AG04449 (cell line): ENCODE measurements at places on chromosomes 16 and 17.

DNA sequence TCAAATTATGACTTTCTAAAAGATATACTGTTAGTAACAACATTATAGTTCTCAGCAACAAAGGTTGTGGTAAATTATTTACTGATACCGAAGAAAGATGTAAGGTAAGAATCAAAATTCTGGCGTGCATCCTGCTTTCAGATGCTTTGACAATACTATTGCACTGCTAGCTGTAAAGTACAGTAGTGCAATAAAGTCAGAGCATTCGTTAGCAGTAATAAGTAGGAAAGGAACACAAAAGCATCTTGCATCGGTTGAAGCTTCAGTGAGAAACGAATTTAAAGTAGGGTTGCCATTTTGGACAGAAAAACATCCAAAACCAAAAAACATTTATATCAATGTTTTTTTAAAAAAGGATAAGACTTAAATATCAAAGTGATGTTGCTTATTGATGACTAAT, 4.0 kb downstream of the SKA2 start:
- DNase-seq: no peak

- DNase-seq: no peak
Observed at GRCh38 chr17:38729886-38730525, at the start of gene CISD3. CISD3 (plus strand) TSS chr17:38730341; CDS start chr17:38730359, 18 bp downstream.

- DNase-seq: no peak
Observed at GRCh38 chr16:81436386-81436785, 8.2 kb upstream of the CMIP start.

DNA sequence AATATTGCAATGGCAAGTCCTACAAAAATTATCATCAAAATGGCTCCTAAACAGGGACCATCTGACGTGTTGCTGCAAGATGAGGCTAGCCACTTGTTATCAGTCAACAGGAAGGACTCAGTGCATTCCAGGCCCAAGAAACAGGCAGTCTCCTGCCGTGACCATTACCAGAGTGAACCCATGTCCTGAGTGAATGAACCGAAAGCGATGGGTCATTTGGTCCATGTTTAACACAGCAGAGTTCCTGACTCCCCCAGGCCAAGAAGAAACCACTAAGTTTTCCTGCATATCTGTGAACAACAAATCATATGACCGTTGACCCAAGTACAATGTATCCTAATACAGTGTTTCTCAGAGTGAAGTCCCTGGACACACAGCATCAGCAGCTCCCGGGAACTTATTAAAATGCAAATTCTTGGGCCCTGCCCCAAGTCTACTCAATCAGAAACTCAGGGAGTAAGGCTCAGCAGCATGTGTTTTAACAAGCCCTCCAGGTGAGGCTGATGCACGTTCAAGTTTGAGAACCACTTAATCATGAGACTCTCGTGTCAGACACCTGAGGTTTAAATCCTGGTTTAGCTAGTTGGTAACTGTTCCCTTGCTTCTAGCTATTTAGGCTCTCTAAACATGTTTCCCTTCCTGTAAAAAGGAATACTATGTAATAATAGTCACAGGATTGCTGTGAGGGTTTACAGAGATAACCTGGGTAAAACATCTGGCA, 429.4 kb upstream of the MAF start:
- no peak for DNase-seq

- no peak for DNase-seq
Observed at GRCh38 chr17:29787995-29788394, 142.0 kb downstream of the SSH2 start.

DNA sequence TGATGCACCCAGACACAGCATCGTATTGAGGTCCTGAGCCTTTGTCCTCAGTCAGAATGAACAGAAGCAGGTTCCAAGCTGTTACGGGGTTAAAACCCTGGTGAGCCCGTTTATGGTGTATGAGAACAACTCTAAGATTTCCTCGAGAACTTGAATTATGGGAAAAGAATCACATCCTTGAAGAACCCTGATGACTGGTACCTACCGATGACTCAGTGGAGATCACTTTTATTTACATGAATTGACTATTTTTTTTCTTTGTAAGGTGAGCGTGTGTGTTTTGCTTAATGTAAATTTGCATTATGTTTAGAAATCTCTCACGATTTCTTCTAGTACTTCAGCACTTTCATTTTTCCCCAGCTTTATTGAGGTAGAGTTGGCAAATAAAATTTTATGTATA, 3.3 kb upstream of the KRTAP4-4 start:
- DNase-seq: no peak

DNA sequence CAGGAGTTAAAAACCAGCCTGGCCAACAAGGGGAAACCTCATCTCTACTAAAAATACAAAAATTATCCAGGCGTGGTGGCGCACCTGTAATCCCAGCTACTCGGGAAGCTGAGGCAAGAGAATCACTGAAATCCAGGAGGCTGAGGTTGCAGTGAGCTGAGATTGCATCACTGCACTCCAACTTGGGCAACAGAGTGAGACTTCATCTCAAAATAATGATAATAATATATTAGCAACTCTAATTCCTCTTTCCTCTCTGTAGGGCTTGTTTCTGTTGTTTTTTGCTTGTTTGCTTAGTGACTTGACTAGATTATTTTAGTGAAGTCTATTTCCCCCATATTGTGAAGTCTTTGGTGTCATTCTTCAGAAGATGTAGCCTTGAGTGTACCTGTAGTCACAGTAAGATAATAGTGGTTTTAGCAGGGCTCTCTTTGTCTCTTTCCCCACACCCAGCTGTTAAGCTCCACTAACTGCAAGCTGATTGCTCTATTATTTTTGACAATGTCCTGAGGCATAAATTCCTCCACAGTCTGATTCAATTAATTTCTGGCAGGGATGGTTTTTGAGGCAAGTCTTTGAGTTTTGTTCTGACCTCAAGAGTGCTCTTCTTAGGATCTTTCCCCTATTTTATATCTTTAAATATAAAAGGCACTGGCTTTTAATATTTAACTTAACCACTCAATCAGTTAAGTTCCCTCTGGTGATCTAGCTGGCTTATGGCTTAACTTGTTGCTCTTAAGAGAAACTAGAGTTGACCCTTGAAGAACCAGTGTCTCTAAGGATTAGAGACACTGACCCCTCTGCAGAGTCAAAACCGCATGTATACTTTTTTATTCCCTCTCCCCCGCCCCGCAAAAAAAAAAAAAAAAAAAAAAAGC, 18.6 kb upstream of the TNFSF12 start:
- DNase-seq: no peak

GRCh38 chr17:36503456-36504155, 17.1 kb downstream of the ZNHIT3 start:
- DNase-seq: no peak

GRCh38 chr16:72109966-72110530, 16.4 kb downstream of the DHX38 start:
- DNase-seq: no peak

DNA sequence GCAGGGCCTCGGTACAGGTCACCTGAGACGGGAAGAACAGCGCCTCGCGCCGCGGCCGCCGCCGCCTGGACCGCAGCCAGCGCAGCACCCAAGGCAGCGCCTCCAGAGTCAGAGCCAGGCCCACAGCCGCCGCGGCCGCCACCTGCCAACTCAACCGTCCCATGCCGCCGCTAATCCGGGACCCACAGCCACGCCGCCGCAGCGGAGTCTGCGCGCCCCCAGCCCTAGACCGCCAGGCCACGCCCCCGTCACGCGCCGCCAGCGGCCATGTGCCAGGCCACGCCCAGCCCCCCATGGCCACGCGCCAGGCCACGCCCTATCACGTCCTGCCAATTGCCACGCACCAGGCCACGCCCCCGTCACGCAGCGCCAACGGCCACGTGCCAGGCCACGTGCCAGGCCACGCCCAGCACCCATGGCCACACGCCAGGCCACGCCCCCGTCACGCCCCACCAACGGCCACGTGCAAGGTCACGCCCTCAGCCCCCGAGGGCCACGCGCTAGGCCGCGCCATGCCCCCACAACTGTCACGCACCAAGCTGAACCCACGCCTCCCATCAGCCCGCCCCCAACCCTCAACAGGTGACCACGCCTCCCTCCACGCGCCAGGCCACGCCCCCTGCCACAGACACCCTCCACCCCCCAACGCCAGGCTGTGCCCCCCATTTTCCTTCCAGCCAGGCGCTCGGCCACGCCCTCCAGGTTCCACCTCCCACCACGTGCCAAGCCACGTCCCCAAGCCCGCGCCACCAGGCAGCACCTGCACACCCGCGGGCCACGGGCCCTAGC, at the start of gene PLD6:
PLD6 (minus strand) TSS at position 210 of the 789 bp plus-strand sequence; CDS start at position 163, 47 bp downstream.
- DNase-seq: no peak

DNA sequence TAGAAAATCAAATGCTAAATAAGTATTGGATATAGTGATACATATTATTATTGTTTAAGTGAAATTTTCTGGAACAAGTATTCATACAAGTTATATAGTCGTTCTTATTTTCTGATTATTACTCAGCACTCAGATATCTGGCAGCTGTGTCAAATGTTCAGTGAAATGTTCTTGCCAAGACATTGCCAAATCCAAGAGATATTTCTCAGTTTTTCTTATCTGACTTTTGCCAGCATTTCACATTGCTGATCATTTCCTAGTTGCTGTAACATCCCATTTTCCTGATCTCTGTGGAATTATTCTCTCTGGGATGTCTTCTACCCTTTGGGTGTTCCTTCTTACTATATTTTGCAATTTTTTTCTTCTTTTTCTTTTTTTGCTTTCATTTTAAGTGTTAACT, 262.3 kb downstream of the KIF2B start:
- no peak for DNase-seq

DNA sequence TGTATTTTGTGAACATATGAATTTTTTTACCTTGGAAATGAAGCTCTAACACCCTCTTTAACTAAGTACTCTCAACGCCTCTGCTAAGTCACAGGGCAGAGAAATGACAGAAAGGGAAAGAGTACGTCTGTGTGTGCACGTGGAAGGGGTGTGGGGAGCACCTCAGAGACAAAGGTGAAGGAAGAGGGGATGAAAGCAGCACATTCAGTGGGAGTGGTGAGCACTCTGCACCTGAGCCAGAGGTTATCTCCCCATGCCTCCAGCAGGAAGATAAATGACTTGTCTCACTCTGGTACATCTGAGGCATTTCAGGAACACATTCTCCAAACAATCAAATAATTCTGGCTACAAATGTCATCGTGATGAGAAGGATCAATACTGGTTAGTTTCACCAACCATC, 15.0 kb downstream of the GNA13 start:
- DNase-seq: no peak

DNA sequence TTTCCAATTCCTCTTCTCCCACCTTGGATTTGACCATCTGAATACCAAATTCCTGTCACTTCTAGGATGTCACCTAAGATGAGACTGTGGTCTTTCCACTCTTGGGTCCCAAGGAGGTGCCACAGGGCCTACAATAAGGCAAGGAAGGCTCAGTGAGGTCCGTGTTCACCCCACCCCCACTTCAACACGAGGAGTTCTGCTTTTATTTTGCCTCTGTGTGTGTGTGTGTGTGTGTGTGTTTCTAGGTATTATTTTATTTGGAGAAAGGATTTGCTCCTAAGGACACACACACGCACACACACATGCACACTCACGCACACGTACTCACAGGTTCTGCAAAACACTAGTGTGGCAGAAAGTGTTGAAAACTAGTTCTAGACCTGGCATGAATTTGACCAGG, 24.5 kb upstream of the PHOSPHO1 start:
- DNase-seq: no peak

DNA sequence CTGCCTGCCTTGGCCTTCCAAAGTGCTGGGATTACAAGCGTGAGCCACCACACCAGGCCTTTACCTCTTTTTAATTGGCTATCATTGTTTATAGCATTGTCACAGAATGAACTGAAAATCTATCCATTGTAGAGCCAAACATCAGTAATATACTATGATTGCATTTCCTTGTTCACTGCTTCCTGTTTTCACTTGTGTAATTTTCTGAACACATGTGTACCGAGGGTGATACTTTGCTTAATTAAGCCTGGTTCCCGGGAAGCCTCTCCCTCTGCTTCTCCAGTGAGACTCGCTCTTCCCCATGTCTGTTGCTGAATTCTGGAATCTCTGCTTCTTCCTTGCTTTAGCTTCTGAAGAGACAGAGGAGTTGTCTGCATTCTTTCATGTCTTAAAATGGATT, 33.1 kb downstream of the POLR3E start:
- no peak for DNase-seq

GRCh38 chr17:52160136-52160567, 1.6 kb upstream of the CA10 start:
- DNase-seq: no peak

GRCh38 chr16:10728003-10728887, 15.4 kb upstream of the NUBP1 start:
- no peak for DNase-seq

DNA sequence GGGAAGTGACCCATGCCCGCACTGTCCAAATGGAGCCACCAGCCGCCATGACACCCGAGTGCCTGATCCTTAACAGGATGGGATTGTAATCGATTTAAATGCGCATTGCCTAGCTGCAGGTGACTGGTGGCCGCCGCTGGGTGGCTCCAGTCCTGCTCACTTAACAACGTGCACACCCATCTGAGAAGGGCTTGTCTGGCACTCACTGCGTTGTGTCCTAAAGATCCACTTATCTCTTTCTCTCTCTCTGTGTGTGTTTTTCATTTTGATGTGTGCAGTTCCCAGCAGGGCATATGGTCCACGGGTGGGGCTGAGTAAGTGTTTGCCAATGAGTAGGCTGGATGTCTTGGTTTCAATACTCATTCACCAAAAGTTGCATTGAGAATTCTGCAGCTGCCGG, 80.6 kb downstream of the IRF8 start:
- DNase-seq: no peak

GRCh38 chr16:1095450-1096168, 435 bp downstream of the C1QTNF8 start:
- no peak for DNase-seq

DNA sequence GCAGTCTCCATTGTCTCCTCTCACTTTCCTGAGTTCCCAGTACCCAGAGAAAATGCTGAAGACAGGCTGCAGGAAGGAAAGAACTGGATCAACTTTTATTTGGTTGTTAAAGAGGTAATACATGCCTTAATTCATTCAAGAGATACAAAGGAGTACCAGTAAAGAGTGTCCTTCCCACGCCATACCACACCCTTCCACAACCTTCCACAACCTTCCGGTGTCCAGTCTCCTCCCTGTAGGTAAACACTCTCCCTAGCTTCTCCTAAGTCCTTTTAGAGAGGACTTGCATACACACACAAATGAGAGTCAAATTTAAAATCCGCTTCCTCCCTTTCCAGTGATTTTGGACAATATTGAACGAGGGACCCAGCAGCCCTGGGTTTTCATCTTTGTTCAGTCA, 2.8 kb upstream of the CA7 start:
- DNase-seq: no peak

DNA sequence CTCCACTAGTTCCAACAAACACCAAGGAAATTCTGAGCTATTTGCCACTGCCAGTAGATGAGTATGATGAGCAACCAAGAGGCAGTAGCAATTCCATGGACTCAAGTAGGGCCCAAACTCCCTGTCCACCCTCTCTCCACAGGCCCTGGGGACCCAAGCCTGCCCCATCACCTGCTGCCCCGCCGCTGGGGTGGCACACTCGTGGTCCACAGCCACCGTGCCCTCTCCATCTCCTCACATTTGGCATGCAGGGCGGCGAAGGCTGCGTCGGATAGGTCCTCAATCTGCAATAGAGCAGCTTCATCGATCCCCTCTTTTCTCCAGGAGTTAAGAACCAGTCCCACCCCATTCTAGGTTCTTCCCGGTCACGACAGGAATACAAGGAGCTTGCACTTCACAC, 33.9 kb downstream of the STH start:
- DNase-seq: no peak

- DNase-seq: no peak
Observed at GRCh38 chr17:8900207-8900606, 32.7 kb upstream of the PIK3R6 start.

- no peak for DNase-seq
Observed at GRCh38 chr17:50672071-50672470, 35.6 kb downstream of the ANKRD40 start.

GRCh38 chr16:69563605-69564580, 1.9 kb upstream of the NFAT5 start:
- no peak for DNase-seq

- DNase-seq: no peak
Observed at GRCh38 chr17:28986714-28987655, 18.8 kb downstream of the SEZ6 start.
